ENCODE measurements at places on chromosomes 16 and 17.
A peak's percentile ranks its signal among the peaks of the same experiment; 100 is the strongest.

DNA sequence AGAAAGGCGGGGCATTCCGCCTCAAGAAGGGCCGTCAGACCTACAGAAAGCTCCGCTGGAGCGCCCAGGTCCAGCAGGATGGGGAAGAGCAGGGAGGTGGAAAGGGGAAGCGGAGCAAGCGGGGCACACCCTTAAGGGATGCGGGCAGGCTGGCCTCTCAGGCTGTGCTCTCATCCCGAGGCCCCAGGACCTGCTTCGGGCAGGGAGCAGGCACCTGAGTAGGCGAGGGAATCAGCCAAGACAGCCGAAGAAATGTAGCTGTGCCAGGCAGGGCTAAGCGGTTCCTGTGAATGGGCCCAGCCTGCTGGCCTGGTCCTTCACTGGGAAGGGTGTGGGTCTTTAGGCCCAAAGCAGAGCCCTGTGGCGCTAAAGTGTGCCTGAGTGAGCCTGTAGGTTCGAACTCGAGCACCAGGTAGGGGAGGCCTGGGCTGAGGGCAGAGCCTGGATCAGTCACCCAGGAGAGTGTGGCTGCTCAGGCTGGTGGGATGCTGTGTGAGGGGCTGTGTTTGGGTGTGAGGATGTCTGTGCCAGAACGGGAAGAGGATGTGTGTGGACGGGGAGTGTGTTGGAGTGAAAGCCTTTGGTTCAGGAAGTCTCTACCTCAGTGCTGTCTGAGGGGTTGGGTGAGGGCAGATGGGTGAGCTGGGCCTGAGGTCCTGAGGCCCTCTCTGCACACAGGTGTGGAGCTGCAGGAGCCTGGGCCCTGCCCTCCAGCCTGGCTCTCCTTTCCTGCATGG is 3.3 kb downstream of the TBX4 start:
- peak; percentile 8 for DNase-seq

GRCh38 chr17:4944163-4944553 is 4.1 kb downstream of the RNF167 start:
- DNase-seq: peak; percentile 54

- DNase-seq: no peak
Observed at GRCh38 chr16:874366-875181, 74.0 kb upstream of the GNG13 start.

GRCh38 chr16:89476379-89476778 is 14.0 kb downstream of the ANKRD11 start:
- no peak for DNase-seq

DNA sequence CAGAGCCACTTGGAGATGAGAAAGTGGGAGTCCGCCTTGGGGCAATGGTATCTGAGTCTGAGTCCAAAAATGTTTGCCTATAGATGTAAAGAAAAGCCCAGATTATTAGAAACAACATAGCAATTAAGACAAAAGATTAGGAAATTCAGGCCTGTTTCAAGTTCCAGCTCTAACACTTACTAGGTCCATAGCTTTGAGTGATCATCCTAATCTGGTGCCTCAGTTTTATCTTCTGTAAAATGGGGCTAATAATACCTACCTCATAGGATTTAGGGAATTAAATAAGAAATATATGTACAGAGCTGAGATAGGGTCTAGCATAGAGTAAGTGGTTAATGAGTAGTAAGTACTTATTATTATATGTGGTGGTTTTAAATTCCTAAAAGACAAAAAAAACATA is 58.6 kb upstream of the NLK start:
- DNase-seq: no peak

- no peak for DNase-seq
Observed at GRCh38 chr16:84789431-84789830, 30.4 kb upstream of the CRISPLD2 start.

- no peak for DNase-seq
Observed at GRCh38 chr17:21540502-21540901, 151.8 kb upstream of the KCNJ18 start.

- no peak for DNase-seq
Observed at GRCh38 chr16:87368029-87368770, 15.4 kb downstream of the FBXO31 start.

DNA sequence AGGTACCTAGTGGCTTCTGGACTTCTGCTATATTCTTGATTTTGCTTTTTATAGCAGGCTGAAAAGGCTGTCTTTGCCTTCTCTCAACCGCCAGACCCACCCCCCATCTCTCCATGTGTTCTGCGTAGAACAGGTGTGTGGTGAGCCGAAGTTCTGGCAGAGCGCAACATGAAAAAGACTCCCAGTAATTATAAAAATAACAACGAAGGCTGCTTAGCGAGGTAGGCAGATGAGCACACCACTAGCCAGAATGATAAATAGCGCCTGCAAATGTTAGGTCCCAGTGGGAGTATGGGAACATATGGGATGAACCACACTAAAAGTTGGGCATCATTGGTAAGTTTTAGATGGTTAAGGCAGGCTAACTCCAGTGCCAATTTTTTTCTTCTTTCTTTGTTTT is 14.0 kb upstream of the RBFOX1 start:
- no peak for DNase-seq

DNA sequence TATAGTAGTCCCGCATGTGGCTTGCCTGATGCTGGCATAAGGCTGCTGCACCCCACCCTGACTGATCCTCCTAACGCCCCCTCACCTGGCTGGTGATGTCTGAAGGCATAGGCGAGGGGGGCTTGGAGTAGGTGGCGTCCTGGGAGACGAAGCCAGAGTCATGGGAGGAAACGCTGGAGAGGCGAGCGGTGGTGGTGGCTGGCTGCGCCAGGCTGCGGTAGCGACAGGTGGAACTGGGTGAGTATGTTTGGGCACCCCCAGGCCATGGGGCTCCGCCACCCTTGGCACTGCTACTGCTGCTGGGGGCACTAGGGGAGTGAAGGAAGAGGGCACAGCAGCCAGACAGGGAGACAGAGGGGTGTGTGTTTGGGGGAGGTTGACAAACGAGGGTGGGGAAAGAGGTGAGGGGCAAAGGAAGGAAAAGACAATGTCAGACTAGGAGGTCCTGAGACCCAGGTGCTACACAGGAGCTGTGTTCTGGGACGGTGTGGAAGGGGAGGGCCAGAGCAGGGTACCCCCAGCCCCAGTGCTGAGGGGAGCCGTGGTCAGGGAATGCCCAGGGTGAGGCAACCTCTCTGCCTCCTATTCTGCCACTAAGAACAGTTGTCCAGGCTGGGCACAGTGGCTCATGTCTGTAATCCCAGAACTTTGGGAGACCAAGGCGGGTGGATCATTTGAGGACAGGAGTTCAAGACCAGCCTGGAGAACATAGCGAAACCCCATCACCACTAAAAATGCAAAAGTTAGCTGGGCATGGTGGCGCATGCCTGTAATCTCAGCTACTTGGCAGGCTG is 11.4 kb downstream of the MTSS2 start:
- DNase-seq: no peak
